ENCODE measurements at places on chromosomes 16 and 17.

DNA sequence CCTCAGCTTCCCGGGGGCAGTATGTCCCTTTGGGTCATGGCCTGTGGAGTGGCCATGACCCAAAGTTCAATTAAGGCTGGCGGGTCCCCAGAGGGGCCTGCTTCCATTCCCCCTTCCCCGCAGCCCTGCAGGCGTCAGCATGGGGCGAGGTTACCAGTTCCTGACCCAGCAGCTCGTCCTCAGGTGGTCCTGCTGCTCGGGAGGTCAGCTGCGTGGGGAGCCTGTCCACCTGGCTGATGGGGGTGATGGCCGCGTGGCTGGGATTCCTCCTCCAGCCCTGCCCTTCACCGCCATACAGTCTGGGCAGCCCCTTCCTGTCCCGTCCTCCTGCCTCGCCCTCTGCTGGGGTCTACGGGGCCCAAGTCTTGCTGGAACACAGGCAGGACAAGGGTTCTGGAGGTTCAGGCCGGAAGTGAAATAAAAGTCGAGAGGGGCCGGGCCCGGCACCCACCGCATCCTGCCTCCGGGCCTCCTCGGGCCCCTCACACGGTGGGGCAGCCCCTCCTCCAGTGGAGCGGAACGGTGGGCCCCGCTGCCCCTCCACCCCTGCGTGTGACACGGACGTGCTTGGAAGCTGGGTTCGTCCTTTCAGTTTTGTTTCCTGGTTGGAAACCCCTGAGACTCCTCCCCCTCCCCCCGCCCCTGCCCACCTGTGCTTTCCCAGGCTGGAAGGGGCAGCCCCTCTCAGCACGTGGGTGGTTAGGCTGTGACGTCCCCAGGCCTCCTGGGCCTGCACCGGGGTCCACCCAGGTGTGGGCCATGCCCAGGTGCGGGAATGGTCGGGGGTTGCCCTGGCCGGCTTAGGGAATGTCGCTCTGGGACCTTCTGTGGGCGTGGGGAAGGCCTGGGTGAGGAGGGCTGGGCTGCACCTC is 6.8 kb downstream of the UBALD2 start:
- DNase-seq = no peak

DNA sequence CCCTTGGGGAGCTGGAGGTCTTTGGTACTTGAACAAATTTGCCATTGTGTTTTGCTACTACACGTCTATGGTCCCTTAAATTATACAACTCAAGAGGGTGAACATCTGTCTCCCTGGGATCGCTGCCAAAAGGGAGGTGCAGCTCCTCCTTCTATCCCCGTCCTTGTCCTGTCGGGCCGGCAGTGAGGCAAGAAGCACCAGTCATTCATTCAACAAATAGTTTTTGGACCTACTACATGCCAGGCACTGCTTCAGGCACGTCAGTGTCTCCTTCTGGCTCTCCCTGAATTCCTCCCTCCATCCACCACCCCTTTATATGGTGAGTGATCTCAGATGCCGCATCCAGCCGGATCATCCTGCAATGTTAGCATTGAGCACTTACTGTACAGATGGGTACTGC is 2.2 kb upstream of the RPL38 start:
- DNase-seq = peak; percentile 56

- no peak for DNase-seq
These were observed 3.3 kb downstream of the CD2BP2 start for GRCh38 chr16:30351586-30352419.

- DNase-seq = no peak
These were observed 7.3 kb downstream of the CSF3 start for GRCh38 chr17:40022497-40022896.

- DNase-seq = no peak
These were observed 342.7 kb downstream of the PMP22 start for GRCh38 chr17:14922411-14922810.

DNA sequence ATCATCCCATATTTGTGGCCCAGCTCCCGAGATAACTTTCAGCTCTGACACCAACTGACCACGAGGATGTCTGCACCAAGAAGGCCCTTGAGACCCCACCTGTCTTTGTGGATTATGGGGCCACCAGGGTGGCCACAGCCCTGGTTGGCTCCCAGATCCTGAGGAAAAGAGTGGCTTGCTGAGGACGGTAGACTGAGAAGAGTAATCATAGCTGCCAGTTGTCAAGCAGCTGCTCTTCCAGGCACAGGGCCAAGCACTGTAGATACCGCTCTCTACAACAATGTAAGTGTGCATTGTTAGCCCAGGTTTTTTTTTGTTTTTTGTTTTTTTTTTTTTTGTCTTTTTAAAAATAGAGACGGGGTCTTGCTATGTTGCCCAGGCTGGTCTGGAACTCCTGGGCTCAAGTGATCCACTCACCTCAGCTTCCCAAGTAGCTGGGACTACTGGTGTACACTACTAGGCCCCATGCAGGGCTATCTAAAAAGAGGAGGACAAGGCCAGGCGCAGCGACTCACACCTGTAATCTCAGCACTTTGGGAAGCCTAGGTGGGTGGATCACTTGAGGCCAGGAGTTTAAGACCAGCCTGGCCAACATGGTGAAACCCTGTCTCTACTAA is 9.6 kb downstream of the ZNF205 start:
- peak; percentile 76 for DNase-seq
